ENCODE measurements at places on chromosomes 5 and 9.

DNA sequence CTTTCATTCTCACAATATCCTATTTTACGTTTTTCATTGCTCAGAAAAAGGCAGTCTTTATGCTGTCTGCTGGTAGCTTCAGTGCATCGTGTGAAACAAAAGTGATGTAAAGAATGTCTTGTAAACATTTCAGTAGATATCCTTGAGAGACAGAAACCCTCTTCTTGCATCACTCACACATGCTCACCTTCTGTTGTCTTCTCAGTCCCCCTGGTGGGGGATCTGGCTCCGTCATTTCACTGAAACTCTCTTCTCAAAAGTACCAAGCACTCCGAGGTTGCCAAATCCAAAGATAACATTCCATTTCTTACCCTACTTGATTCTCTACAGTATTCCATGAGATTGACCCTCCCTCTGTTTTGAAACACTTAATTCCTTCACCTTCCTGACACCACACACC, 46.1 kb upstream of the PCA3 start:
- no peak for DNase-seq

GRCh38 chr5:106730912-106731311, 939.8 kb downstream of the EFNA5 start:
- DNase-seq, result no peak

DNA sequence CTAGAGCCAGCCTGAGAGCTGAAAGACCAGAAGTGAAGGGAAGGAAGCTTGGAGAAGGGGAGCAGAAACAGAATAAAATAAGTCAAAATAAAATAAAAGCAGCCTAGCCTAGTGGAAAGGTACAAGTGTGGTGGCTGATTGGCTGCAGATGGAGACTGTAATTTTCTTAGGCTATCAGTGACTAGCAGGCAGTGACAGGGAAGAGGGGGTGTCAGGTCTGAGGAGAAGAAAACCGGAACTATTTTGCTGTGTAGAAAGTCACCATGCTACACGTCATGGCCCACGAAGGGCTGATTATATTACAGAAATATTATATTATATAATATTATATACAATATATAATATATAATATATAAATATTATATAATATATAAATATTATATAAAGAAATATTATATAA, 98.1 kb upstream of the TAF11L2 start:
- no peak for DNase-seq

GRCh38 chr5:54108136-54108535, 202.2 kb downstream of the ARL15 start:
- no peak for DNase-seq

- DNase-seq, result no peak
These were observed 615.7 kb upstream of the ARRDC3 start for GRCh38 chr5:91998774-91999173.
